Activated naive CD4-positive, alpha-beta T cell treated with anti-CD3 and anti-CD28 coated beads, Interleukin-2, amount 10 ng/mL, durations not matched to agents 7 days and 5 days (primary cell): ENCODE measurements at places on chromosomes 3 and 15.

GRCh38 chr3:5184499-5184898, 3.0 kb upstream of the EDEM1 start:
- no peak for DNase-seq

- no peak for DNase-seq
These were observed 20.8 kb downstream of the FBN1 start for GRCh38 chr15:48624700-48625099.

DNA sequence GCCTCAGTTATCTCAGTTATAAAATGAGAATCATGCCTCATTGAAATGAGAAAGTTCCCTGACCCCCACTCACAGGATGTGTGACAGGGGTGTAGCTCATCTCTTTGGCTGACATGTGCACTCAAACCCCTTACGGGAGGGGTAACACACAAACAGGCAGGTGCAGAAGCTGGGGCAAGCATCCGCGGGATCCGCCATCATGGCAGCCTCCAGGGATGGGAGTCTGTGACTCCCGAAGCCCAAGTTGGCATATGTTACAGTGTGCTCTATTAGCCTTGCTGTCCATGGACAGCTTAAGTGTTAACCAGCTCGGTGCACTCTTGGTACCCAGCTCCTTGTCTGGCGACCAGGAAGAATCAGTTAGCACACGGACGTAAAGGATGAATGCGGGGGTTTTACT, 822.7 kb upstream of the SEMA6D start:
- no peak for DNase-seq

- no peak for DNase-seq
These were observed 8.0 kb downstream of the ZBTB20 start for GRCh38 chr3:115139072-115139471.

GRCh38 chr3:89108291-89108550, 800 bp downstream of the EPHA3 start:
- no peak for DNase-seq

DNA sequence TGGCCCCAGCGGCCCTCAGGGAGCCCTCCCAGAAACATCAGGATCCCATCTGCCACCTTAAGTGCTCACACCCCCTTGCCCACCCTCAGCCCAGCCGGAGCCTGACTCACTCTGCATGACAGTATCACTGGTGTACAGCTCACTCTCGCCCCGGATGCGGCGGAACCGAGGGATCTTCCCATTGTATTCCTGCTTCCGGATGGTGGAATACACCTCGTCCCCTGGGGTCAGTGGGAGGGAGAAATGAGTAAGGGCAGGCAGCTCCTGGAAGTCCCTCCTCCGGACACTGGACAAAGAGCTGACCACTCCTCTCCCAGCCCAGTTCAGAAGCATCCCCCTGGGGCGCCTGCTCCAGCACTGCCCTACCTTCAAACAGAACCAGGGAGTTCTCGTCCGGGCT, 16.5 kb downstream of the SEMA7A start:
- DNase-seq = no peak

- DNase-seq = no peak
These were observed 23.6 kb downstream of the DCLK3 start for GRCh38 chr3:36740787-36741186.

GRCh38 chr15:83571820-83572707, 81.9 kb upstream of the ADAMTSL3 start:
- no peak for DNase-seq

- DNase-seq = no peak
These were observed 47.6 kb downstream of the ALDH1A2 start for GRCh38 chr15:58017869-58018268.
